ENCODE measurements at places on chromosomes 2 and 18.

GRCh38 chr18:79527656-79528315, 132.1 kb downstream of the NFATC1 start:
- no peak for DNase-seq

DNA sequence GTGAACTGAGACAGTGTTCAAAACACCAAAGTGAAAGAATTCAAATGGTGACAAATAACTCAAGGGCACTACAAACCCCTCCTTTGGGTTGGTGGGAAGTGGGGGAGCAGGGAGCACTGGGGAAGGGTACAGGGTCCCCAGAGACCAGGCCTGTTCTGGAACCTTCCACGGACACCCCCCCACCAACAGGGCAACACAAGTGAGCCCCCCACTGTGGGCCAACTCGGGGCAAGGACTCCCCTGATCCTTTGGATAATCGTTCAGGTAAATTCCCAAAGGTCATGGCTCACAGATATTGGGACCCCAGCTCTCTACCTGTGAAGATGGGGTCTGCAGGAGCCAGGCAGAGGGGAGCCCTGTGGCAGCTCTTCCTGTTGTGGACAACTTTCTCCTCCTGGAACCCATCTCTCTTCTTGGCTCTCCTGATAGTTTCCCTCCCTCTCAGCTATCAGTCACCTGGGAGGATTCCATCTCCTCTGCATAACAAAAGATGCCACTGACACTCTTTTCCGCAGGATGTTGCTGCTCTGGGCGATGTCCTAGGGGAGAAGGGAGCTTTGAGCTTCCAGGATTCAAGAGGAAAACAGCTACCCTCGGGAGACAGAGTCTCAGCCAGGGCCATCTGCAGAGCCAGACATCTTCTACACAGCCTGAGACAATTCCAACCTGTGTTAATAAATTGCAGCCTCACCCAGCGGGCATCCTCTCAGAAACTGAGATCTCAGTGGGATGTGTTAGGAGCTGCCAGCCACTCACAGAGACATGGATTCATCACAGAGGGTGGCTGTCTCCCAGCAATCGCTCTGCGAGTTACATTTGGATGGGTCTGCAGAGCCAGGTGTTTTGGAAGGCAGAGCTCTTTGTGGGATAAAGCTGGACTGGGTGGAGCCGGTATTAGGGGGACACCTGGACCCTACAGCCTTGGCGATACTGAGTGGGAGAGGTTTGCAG, 35.4 kb downstream of the MBP start:
- DNase-seq: no peak

DNA sequence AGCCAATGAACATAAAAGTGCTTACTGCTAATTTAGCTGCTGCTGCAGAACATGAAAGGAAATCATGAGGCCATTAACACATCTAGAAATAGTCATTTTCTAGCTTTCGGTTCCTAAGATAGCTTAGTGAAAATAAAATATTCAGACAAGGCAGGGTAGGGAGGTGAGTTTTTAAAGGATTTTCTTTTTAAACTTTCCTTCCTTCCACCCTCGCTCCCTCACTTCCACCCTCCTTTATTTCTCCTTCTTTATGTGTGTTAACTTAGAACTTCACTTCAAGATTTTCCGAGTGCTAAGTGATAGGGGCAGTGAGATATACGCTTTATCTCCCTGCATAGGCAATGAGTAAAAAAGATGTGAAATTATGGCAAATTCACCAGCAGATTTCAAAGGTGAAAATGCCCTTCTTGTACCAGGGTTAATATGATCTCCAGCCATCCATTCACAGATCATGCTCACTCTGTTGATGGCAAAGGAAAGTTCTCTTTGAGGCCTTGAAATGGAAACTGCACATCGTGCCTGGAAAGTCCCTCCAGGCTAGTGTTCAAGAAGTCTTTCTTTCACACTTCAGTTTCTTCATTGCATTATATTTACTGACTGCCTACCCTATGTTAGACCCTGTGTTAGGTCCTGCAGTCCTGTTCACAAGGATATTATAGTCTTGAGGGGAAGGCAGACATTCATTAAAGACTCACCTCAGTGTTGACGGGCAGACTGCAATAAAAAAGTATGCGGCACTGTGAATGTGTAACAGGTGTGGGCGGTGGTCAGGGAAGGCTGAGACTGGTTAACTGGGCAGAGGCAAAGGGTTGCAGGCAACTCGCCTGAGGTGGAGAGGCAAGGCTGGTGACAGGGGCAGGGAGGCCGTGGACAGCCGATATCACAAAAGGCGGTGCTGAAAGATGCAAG, 200.8 kb downstream of the PLCL1 start:
- DNase-seq: no peak

DNA sequence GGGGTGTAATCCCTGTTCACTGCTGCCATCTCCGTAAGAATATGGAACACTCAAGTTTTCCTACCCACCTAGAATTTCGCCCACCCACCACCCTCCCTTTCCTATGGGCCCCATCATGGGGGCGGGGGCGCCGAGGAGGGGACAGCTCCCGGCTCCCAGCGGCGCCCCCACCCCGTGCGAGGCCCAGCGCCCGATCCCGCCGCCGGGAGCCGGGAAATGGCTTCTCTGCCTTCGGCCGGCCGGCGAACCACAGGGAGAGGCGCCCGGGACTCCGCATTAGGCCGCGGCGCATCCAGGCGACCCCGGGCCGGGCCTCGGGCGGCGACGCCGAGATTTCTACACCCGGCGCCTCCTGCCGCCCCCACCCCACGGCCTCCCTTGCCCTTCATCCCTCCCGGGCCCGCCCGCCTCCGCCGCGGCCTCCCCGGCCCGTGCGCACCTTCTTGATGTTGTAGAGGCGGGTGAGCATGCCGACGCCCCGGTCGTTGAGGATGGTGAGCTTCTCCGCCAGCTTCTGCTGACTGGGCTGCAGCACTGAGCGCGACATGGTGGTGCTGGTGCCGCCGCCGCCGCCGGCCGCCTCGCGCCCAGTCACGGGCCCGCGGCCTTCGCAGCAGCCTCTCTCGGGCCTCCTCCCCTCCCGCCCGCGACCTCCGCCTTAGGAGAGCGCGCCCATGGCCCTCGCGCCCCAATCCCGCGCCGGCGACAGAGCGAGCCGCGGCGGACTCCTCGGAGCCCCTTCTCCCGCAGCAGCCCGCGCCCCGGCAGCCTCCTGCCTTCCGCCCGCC, 510 bp downstream of the NCKAP1 start:
- DNase-seq: peak; percentile 11

GRCh38 chr2:216564611-216565010, 66.0 kb downstream of the RPL37A start:
- DNase-seq: no peak

- DNase-seq: no peak
Measured at GRCh38 chr2:114515882-114516281, 73.4 kb downstream of the DPP10 start.

- DNase-seq: no peak
Measured at GRCh38 chr2:10716581-10716980, 4.8 kb upstream of the ATP6V1C2 start.

DNA sequence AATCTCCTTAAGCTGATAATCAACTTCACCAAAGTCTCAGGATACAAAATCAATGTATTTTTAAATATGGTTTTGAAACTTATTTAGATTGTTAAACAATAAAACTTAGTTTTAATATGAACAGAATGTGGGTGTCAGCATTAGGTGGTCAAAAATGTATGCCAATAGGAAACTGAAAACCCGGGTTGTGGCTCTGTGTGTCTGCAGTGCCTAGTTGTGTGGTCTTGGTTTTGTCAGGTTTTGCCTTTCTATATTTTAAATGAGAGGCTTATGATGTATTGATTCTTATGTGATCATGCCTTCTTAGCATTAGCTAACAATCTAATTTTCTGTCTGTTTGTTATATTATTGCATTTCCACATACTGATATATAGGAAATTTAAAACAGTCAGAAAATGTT, 227.8 kb downstream of the ZNF407 start:
- no peak for DNase-seq

- DNase-seq: no peak
Measured at GRCh38 chr2:179900655-179901054, 39.2 kb upstream of the ZNF385B start.

DNA sequence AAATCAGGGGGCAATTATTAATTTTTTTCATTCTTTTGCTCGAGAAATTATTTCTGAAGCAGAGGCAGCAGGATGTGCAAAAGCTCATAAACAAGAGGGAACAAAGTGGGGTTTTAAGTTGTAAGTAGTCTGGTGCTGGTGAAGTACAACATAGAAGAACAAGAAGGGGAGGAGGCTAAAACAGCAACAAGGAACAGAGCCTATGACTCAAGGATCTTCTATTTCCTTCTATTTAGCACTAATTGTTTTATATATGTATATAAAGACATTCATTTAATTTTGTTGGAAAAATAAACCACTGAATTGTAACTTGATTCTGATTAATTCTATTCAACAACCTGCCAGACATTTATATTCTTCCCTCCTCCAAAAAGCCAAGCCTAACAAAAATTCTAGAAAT, 35.0 kb downstream of the YES1 start:
- no peak for DNase-seq

- no peak for DNase-seq
Measured at GRCh38 chr2:161238560-161239325, 69.5 kb upstream of the PSMD14 start.

- DNase-seq: peak; percentile 41
Measured at GRCh38 chr18:52670896-52671295, 330.9 kb downstream of the DCC start.

GRCh38 chr18:75162467-75162866, 46.5 kb downstream of the PTGR3 start:
- no peak for DNase-seq

DNA sequence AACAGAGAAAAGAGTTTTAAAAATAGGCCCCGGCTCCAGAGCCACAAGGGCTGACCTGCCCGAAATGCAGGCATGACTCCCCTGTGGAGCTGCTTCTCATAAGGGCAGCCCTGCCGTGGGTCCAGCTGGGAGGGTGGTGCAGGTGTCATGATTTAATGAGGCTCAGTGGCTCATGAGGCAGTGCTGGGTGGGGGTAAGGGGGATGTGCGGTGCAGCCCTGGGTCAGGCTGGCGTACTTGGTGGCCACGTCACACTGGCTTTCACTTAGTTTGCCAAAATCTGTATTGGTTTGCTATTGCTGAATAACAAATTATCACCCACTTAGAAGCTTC, 33.6 kb downstream of the HJURP start:
- DNase-seq: no peak

DNA sequence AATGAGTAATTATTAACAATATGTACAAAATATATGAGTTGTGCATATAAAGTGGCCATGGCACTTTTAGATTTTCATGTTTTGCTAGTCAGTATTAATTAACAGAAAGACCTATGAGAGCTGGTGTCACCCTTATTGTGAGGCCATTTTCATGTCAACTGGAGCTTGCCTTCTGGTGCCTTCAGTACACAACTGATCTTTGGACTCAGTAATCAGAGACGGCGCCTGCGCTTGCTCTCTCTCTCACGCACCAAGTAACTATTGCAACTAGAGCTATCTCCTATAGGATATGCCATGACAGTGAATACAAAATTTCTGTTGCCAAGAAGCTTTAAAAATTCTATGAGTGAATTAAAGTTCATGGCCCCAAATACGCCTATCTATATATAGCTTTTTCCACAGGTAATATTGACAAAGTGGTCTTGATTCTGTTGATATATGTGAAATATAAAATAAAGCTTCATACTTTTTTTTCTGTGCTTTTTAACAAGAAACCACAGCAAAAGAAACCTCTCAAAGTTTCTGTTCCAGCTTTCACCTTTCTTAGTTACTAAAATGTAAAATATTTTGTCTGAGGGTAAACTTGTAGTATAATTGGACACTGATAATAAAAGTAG, 2.9 kb downstream of the SERTAD2 start:
- no peak for DNase-seq

DNA sequence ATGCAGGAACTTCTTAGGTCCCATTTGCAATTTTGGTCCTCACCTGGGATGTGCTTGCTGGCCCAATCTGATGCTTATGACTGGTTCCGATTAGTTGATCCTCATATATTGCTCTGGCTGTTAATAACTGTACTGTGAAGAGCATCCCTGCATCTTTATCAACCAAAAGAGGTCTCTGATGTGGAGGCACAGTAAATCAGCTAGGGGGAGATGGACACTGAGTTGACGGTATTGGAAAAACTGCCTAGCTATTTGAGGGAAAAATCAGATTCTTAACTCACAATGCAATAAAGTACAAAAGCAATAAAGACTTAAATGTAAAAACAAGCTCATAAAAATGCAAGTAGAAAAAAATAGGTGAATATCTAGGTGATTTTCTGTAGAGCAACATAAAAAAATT, 188.0 kb upstream of the TCF4 start:
- no peak for DNase-seq

DNA sequence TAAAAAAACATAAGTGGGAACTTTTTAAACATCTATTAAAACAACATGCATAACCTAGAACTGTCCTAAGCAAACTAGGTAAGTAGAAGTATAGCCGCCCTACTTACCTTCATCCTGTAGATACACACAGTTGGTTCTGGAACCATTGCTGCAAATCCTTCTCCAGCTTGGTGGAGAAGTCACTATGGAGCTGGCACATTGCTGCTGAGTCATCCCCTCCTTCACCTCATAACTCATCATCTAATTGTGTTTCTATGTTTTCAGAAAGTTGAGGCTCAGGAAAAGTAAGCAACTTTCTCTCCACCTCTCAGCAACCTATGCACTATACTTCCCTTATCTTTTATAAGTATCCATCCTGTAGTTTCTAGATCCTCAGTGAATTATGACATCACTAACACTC, 269.8 kb upstream of the MMADHC start:
- no peak for DNase-seq

DNA sequence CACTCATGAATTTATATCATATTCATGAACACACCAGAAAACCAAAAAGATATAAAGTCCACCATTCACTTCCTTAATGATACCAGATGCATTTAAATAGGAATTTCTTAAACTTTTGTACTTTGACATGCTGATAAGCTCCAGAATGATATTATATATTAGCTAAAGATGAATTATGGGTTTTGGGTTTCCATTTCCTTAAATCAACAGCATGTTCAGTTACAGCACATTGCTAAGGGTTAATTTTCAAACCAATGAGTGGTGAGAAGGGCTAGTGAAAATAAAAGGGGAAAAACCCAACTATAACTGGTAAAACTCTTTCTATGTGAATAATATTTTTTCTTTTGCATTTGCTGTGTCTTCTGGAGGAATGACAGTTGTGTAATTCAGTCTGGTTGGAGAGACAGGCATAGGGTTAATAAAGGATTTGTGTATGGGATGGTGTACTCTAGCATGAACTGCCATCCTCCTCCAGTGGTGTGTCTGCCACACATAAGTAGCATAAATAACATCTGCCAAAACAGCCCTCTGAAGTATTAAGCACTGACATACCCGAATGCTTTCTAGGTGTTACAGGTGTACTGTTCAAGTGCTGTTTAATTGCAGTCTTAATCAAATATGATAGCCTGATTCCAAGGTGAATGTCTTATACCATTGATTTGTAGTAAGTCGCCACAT, 19.3 kb upstream of the CPS1 start:
- DNase-seq: no peak

DNA sequence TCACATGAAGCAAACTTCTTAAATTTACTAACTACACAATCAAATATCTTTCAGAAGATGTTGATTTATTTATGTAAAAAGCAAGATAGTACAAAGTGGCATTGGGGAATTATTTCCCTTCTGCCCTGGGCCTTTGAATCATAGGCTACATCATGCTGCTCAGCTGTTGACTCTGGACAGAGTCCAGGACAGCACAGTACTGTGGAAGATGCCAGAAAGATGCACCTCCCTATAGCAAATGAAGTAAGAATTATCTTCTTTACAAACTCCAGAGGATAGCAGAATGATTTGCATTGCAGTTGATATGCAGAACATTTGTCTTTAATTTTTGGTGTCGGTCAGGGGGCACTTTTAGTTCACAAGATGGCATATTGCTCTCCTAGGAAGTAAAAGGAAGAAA, 1354.5 kb upstream of the ZEB2 start:
- DNase-seq: no peak

- DNase-seq: no peak
Measured at GRCh38 chr2:99451280-99451679, 38.5 kb downstream of the REV1 start.
